Common myeloid progenitor, CD34-positive (primary cell): ENCODE measurements at places on chromosomes 2 and 18.
A peak's percentile ranks its signal among the peaks of the same experiment; 100 is the strongest.

DNA sequence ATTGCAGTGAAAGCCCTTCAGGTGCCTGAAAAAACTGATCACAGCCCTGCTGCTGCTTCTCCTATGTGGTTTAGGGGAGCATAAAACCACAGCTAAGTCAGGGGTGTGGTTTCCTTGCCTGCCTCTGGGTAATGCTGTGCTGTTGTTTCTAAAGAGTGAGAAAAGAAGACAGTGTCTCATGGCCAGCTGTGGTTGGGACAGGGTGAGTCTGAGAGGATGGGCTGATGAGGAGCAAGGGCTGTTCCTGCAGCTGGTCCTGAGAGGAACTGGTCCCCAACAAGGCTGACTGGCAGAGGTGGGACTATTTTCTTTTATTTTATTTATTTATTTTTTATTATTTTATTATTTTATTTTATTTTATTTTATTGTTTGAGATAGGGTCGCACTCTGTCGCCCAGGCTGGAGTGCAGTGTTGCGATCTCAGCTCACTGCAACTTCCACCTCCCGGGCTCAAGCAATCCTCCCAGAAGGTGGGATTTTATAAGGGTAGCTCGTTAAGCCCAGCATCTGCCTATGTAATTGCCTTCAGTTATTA is 236.7 kb downstream of the FHOD3 start:
- no peak overlapping the region for H3K27ac ChIP-seq
- peak; percentile 8 for DNase-seq
- H3K36me3 ChIP-seq = no peaks in the 10 kb centered on the region
- H3K27me3 ChIP-seq = peaks cover 2% of the 10 kb centered on the region
- no peaks in the 10 kb centered on the region for H3K4me1 ChIP-seq

DNA sequence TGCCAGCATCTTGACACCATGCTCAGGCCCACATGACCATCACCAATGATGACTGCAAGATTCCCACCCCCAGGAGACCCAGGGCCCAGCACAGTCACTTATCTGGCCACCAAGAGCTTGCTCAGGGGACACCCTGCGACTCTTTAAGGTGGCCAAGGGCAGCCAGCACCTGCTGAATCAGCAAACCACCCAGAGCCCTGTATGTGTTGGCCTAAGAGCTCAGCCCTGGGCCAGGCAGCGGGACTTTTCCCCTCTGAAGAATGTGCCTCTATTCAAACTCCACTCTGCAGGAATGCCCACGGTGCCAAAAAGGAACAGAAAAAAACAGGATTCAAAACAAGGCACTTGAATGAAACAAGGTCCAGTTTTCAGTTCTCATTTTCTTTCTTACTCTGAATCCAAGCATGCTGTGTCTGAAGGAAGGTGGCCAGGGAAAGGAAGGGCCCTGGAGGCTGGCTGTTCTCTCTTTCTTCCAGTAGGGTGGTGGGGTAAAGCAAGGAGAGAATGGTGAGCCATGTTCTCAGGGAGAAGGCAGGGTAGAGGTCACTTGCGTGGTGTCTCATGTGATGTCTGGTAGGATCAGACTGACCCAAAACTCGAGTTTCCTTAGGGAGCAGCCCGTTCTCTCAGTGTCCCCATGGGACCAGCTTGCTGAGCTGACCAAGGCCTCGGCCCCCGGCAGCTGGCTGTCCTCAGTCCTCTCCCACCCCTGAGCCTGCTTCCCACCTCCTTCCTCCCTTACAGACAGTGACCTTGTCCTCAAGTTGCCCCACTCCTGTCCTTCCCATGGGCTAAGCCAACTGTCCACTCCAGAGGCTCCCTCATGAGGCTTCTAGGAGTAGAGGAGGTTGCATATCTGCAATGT is 150.0 kb downstream of the RNF152 start:
- H3K27ac ChIP-seq = no peak overlapping the region
- H3K4me3 ChIP-seq = no peak overlapping the region
- no peaks in the 10 kb centered on the region for H3K4me1 ChIP-seq
- H3K36me3 ChIP-seq = no peaks in the 10 kb centered on the region

GRCh38 chr2:107595285-107595684 is 231.4 kb upstream of the RGPD4 start:
- no peaks in the 10 kb centered on the region for H3K4me1 ChIP-seq
- no peak overlapping the region for H3K27ac ChIP-seq
- no peaks in the 10 kb centered on the region for H3K27me3 ChIP-seq

GRCh38 chr2:219404954-219405353 is 13.2 kb upstream of the DES start:
- no peaks in the 10 kb centered on the region for H3K36me3 ChIP-seq
- H3K4me1 ChIP-seq = no peaks in the 10 kb centered on the region
- no peak overlapping the region for H3K4me3 ChIP-seq
- no peak overlapping the region for H3K27ac ChIP-seq
- no peaks in the 10 kb centered on the region for H3K27me3 ChIP-seq
- no peak for DNase-seq

GRCh38 chr2:86201671-86202335 is 2.5 kb downstream of the MRPL35 start:
- DNase-seq = no peak
- peak overlapping the region; percentile 18 for H3K27ac ChIP-seq
- H3K36me3 ChIP-seq = peaks cover 3% of the 10 kb centered on the region
- no peaks in the 10 kb centered on the region for H3K27me3 ChIP-seq

- H3K4me3 ChIP-seq = no peak overlapping the region
- no peaks in the 10 kb centered on the region for H3K4me1 ChIP-seq
- DNase-seq = no peak
- H3K27me3 ChIP-seq = no peaks in the 10 kb centered on the region
- no peak overlapping the region for H3K27ac ChIP-seq
These were observed 327.1 kb upstream of the CDH2 start for GRCh38 chr18:28504066-28504465.

- H3K36me3 ChIP-seq = no peaks in the 10 kb centered on the region
- peak; percentile 17 for DNase-seq
- no peak overlapping the region for H3K27ac ChIP-seq
- H3K4me1 ChIP-seq = peaks cover 3% of the 10 kb centered on the region
These were observed 170.3 kb upstream of the VRK2 start for GRCh38 chr2:57876313-57876712.

DNA sequence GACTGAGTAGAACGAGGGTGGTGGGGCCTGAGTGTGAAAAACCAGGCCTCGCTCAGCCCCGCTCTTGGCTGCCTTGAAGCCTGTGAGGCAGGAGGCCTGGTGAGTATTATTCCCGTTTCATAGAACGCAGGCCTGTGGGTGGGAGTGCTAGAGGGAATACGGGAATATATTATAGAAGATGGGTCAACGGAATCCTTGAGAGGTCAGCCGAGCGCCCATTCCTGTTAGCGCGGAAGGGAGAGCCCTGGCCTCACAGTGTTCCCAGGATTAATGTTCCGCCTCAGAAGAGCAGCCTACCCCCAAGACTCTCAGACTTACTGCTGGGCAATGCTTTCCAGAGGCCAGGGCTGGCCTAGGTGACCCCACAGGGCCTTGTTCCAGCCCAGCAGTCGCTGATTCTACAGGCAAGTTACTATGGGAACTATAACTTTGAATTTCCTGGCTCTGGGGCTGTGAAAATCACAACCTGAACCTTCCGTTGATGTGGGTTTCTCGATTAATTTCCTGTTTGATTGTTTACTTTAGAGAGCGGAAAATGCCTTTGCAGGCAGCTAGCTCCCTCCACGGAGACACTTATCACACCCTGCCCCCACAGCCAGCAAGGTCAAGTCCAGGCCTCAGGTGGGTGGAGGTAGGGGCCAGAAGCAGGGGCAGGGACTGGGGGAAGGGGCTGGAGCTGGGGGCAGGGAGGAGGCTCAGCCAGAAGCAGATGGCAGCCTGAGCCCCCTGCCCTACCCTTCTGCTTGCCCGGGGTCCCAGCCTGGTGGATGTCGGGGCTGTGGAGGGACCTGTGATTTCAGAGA is 108.3 kb downstream of the SMAD7 start:
- H3K27ac ChIP-seq = no peak overlapping the region
- no peaks in the 10 kb centered on the region for H3K36me3 ChIP-seq
- H3K4me1 ChIP-seq = peaks cover 29% of the 10 kb centered on the region
- DNase-seq = peak; percentile 51
- no peaks in the 10 kb centered on the region for H3K27me3 ChIP-seq

DNA sequence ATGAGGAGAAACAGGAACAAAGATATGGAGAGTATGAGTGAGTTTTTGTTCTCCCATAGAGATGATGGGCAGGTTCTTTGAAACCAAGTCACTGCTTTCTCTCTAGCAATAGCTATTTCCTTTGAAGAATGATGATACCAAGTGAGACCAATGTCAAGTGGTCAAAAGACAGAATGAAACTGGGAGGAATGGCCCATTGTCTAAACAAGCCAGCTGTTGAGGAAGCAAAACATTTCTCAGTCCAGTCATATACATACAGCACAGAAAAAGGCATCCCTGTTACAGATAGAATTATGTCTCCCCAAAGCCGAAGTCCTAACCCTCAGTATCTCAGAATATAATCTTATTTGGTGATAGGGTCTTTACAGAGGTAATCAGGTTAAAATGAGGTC is 66.1 kb upstream of the EPC2 start:
- H3K4me3 ChIP-seq = no peak overlapping the region
- no peak for DNase-seq
- H3K27me3 ChIP-seq = no peaks in the 10 kb centered on the region
- no peak overlapping the region for H3K27ac ChIP-seq
- H3K36me3 ChIP-seq = no peaks in the 10 kb centered on the region

DNA sequence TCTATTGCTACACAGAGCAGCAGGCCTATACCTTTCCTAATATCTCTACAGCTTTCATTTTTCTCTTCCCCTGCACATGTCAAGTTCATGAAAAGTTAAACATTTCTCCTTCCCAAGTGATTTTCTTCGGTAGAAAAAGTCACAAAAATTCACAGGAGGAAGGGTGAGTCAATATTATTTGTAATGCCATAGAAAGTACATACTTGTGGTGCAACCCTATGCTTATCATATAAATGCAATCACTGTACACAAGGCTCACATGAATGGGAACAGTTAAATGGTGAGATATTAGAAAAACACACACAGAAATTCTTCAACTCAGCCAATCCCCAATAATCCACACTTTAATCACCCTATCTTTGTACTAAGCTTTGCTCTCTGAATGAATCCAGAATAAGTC is 651.6 kb downstream of the LRRTM4 start:
- no peaks in the 10 kb centered on the region for H3K27me3 ChIP-seq
- no peak overlapping the region for H3K4me3 ChIP-seq
- H3K27ac ChIP-seq = no peak overlapping the region

- DNase-seq = no peak
- no peak overlapping the region for H3K4me3 ChIP-seq
- H3K27ac ChIP-seq = no peak overlapping the region
These were observed 202.8 kb downstream of the VAPA start for GRCh38 chr18:10116574-10116973.

GRCh38 chr2:83191316-83191715 is 1267.8 kb downstream of the SUCLG1 start:
- no peak overlapping the region for H3K4me3 ChIP-seq
- no peaks in the 10 kb centered on the region for H3K36me3 ChIP-seq
- H3K4me1 ChIP-seq = no peaks in the 10 kb centered on the region
- no peak overlapping the region for H3K27ac ChIP-seq
- no peaks in the 10 kb centered on the region for H3K27me3 ChIP-seq

- H3K27me3 ChIP-seq = no peaks in the 10 kb centered on the region
- DNase-seq = no peak
- H3K4me1 ChIP-seq = no peaks in the 10 kb centered on the region
- no peaks in the 10 kb centered on the region for H3K36me3 ChIP-seq
- no peak overlapping the region for H3K4me3 ChIP-seq
- no peak overlapping the region for H3K27ac ChIP-seq
These were observed 117.4 kb downstream of the ETAA1 start for GRCh38 chr2:67514515-67514914.

GRCh38 chr2:58387701-58388100 is 146.6 kb upstream of the FANCL start:
- no peaks in the 10 kb centered on the region for H3K27me3 ChIP-seq
- no peak for DNase-seq
- no peaks in the 10 kb centered on the region for H3K36me3 ChIP-seq

- no peaks in the 10 kb centered on the region for H3K4me1 ChIP-seq
- no peak overlapping the region for H3K27ac ChIP-seq
- no peak overlapping the region for H3K4me3 ChIP-seq
- H3K27me3 ChIP-seq = no peaks in the 10 kb centered on the region
- no peak for DNase-seq
These were observed 55.9 kb upstream of the NOL4 start for GRCh38 chr18:34280653-34281052.

DNA sequence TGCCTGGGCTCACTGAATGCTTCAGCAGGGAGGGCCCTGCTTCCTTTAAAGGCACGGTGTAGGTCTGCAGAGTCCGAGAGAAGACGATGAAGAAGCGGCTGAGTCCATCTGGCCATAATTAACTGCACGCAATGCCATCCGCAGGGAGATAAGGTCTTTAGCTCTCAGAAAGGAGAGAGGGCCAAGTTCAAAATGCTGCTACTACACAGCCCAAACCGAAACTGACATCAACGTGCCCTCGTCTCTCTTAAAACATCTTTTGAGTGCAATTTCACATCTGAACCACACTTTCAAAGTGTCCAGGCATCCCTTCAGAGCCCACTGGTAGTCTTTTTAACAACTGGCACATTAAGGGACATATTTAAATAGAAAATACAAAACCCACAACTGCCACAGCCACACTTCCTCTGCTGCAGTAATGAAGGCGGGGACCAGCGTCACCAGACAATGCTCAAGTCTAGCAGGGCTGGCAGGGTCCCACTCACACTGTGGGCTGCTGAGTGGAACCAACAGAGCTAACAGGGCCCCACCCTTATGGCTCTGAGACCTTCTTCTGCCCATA is 35.8 kb downstream of the ST3GAL5 start:
- DNase-seq = peak; percentile 77
- no peaks in the 10 kb centered on the region for H3K36me3 ChIP-seq
- peaks cover 21% of the 10 kb centered on the region for H3K4me1 ChIP-seq
- peak overlapping the region; percentile 82 for H3K27ac ChIP-seq
- H3K4me3 ChIP-seq = peak overlapping the region; percentile 67

- no peak overlapping the region for H3K4me3 ChIP-seq
- no peak overlapping the region for H3K27ac ChIP-seq
- DNase-seq = no peak
- no peaks in the 10 kb centered on the region for H3K4me1 ChIP-seq
- H3K36me3 ChIP-seq = no peaks in the 10 kb centered on the region
These were observed 294.3 kb downstream of the SRBD1 start for GRCh38 chr2:45316576-45317338.

DNA sequence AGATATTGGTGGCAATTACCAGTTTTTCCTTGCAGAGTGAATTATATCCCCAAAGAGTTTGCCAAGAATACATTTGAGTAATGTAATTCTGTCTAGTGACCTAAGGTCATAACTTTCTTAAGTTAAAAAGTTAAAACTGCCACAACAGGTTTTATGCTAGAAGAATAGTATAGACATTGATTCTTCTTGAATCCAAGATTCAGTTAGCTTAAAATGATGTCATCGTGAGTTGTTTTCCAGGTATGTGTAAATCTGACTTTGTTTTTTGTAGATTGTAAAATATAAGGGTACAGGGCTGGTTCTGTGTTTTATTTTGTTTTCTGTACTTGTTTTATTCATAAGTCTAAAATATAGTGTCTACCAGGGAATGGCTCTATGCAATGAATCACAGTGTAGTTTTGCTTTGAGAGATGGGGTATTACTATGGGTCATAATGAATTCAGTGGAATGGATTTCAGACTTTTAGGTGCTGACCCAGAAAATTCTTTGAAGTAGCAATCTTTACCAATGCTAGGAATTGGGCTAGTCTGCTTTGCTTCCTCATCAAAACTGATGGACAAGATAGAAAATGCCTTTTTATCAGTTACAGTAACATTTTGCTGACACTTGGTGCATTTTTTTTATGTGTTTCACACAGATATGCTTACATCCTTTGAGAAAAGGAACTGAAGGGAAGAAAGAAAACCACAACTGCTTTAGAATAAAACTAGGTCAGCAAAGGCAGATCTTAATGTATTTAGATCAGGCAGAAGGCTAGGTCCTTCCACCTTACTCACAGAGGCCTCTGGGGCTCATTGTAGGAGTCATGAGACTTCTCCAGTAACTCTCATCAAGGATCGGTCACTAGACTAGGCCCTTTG is 20.8 kb upstream of the MGAT5 start:
- H3K4me3 ChIP-seq = no peak overlapping the region
- peaks cover 29% of the 10 kb centered on the region for H3K4me1 ChIP-seq
- peak; percentile 64 for DNase-seq
- H3K36me3 ChIP-seq = no peaks in the 10 kb centered on the region
